ENCODE measurements at places on chromosomes 13 and 19.

GRCh38 chr19:29665826-29666577 is 741 bp downstream of the PLEKHF1 start:
- DNase-seq: no peak

DNA sequence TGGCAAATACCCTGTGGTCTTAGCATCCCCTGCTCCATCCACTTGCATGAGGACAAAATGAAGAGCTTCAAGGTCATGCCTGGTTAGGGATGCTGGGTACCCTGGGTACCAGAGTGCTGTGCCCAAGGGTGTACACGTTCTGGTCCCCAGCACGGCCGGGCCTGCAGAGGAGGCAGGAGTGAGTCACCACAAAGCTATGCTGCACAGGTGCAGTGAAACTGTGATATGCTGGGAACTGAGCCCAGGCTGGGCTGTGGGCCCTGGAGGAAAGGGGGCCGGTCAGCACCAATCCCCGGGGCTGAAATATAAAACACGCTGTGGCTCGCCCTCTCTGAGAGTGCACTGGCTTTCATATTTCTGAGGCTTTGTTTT is 95.1 kb downstream of the TSHZ3 start:
- DNase-seq: no peak

DNA sequence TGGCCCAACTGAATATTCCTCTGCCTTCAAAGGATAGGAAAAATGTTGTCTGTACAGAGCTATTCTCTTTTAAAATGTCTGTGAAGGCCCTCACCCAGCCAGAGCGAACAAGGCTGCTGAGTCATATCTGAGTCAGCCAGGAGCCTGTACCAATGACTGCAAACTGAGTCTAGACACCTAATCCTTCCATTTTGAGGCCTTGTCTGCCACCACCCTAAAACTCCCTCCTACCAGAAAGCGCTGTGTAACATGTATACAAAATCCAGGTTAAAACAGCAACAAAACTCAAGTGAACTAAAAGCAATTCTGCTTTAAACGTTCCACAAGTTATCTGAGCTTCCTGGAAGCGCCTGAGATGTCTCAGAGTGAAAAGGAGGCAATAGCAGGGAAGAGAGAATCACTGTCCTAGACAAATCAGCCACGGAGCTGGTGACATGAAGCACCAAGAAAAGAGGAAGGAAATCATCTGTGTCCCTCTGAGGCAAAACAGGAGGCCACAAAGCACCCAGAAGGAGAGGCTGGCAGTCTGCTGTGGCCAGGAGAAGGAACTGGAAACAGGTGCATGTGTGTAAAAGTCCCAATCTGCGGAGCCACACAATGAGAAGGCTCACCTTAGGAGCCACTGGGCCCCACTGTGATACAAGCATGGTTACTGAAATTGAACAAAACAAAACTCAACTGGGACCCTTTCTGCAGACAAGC is 10.2 kb downstream of the DHRS12 start:
- DNase-seq: peak; percentile 14

DNA sequence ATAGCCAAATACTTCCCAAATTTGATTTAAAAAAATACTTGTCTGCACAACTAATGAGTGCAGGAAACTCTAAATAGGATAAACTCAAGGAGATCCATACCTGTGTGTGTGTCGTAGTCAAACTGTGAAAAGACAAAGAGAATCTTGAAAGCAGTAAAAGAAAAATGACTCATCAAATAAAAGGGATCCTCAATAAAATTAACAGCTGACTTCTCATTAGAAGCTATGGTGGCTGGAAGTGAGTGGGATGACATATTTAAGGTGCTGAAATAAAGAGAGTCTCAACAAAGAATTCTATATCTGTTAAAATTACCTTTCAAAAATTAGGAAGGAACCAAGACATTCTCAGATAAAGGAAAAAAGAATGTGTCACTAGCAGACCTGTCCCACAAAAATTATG is 13.7 kb downstream of the RNASEH2B start:
- no peak for DNase-seq

GRCh38 chr19:16018801-16019551 is 57.3 kb upstream of the TPM4 start:
- no peak for DNase-seq

- no peak for DNase-seq
These were observed 47.5 kb downstream of the DCT start for GRCh38 chr13:94431987-94432386.

GRCh38 chr13:37587236-37587635 is 11.3 kb downstream of the POSTN start:
- no peak for DNase-seq

DNA sequence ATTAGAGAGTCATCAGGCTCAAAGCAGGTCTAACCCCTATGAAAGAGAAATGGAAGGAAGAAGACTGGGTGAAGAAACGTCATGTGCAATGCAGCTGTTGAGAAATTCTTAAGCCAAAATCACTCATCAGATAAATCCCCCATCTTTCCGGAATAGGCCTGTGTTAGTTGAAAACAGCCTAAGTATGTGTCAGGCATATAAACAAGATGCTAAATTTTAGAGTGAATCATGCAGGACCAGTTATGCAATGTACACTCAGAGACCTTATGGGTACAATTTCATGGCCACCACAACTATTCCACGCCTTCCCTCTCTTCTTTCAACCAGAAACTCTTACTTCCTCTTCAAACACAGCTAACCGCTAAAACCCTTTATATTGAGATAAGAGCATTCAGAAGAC is 717.7 kb upstream of the ATXN8OS start:
- no peak for DNase-seq

Data from anterior cingulate cortex (tissue), 58 donors.